NCI-H510A treated with DMSO at 0.1 percent for 48 hours (cell line): ENCODE measurements at places on chromosomes 6 and 20.

DNA sequence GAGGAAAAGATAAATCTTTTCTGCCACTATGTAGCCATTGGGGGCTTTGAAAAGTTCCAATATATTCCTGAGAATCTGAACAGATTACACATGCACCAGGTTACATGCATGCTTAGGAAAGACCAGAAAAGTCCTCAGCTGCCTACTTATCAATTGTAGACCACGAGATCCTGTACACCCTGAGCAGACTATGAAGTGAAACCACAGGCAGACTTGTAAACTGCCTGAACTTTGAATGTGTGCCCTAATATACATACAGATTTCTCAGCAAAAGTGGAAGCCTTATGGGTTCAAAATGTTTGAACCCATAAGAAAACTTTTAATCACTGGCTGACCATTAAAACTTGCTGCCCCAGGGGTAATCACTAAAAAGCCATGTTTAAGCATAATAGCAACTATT lies 273.5 kb upstream of the RUNX2 start:
- no peak for DNase-seq

GRCh38 chr6:11064836-11065235 lies 20.7 kb upstream of the ELOVL2 start:
- no peak for DNase-seq

DNA sequence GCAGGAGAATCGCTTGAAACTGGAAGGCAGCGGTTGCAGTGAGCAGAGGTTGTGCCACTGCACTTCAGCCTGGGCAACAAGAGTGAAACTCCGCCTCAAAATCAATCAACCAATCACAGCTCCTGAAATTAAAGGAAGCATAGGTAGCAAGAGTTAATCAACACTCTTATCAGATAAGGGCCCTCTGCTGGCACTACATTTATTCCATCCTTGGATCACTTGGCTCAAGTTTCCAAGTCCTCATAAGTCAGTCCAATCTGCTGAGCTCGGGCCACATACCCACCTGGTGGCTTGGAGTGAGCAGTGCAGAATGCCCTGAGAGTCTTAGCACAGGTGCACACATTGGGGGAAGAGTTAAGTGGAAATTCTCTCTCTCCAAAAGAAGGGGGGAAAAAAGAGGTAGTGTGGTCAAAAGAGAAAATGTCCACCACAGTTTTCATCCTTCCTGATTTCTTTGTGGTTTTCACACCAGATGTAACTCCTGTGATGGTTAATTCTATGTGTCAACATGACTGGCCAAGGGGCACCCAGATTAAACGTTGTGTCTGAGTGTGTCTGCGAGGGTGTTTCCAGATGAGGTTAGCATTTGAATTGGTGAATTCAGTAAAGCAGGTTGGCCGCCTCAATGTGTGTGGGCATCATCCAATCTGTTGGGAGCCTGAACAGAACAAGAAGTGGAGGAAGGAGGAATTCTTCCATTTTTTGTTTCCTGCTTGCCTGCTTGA lies 14.2 kb upstream of the FAM8A1 start:
- DNase-seq: no peak

- no peak for DNase-seq
These were observed 123.3 kb upstream of the GGTLC1 start for GRCh38 chr20:24111858-24112257.

GRCh38 chr6:154510144-154510905 lies at the start of gene CNKSR3:
Gene CNKSR3, minus strand, starts transcription at chr6:154510685. Its CDS starts 571 bp downstream, at chr6:154510114.
- DNase-seq: peak; percentile 99

DNA sequence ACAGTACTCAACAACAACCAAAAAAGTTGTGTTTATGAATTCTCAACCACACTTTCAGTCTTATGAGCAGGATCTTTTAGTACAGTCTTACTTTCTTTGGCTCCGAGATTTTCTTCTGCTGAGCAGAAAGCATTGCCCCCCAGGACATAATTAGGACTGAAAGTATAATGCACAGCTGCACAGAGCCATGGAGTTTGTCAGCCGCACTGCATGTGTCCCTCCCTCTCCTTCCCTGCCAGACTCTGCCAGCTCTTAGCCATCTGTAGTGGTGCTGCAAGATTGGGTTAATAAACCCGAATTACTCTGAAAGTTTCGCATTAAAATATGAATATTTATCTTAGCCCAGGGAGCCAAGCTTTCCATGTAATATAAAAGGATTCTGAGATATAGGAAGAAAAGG lies 179.6 kb upstream of the PTCHD4 start:
- DNase-seq: no peak

DNA sequence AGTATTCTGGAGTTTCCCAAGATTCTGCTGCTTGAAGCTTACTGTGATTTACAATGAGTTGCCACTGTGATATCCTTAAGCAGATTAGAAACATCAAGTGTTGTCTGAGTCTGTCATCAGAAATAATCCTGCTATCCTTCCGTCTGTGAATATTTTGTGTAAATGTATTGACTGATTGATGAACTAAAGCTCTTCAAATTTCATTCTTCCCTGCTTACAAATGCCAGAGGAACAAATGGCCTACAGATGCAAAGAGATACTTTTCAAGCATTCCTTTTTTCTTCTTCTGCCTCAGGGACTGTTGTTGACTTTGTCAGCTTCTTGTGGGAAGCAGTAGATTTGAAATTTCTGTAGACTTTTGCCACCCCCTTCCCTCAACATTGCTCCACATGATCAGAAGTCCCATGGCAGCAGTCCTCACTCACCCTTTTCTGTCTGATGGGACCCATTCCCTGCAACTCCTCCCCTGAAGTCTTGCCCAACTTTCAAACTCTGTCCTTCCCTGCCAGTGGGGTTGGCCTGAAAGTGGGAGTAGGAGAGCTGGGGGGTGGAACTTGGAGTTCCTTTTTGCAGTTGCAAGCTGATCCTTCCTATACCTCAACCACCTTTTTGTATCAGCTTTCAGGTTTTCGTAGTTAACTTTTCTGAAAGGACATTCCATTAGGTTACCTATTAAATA lies 38.5 kb upstream of the MLIP start:
- no peak for DNase-seq

- no peak for DNase-seq
These were observed 27.1 kb upstream of the TOP1 start for GRCh38 chr20:41001497-41001896.

DNA sequence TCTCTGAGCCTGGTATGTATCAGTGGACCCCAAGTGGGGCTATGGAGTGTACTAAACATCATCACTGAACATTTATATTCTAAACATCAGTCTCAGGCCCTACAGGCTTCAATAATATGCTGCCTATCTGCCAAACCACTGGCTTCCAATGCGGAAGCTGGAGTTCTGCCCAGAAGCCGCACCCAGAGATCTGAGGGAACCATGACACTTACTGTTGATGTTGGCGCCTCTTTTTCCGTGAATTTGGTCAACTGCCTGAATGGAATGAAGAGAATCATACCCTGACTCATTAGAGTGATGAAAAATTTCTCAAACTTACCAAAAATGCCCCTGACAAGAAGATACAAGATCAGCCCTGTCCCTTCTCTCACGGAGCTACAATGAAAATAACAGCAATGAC lies 66.2 kb downstream of the SLC22A23 start:
- no peak for DNase-seq

- no peak for DNase-seq
These were observed 16.1 kb upstream of the SERPINB1 start for GRCh38 chr6:2857580-2858337.

DNA sequence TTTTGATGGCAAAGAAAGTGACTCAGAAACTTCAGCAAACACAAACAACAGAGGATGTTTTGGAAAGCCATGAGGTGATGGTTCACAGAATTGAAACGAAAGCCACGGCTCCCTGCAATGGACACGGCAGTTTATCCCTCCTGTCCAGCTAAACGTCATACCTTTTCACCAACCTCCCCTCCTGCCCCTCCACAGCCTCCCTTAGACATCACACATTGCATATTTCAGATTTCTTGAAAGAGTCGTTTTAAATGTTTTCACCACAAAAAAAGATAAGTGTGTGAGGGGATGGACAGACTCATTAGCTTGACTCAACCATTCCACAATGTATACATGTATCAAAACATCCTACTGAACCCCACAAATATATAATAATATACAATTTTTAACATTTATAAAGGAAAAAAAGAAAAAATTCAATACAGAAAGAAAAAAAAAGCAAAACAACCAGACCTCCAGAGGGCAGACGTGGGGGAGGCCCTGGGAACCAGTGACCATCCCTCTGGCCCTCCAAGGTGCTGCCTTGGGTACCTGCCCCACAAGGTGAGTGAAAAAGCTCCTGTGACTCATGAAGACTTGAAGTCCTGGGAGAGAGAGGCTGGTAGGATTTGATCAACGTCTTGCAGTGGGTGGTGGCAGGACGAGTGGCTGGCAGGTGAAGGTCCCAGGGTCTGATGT lies 117.2 kb upstream of the THBS2 start:
- DNase-seq: no peak

- no peak for DNase-seq
These were observed 96.4 kb downstream of the TULP4 start for GRCh38 chr6:158408552-158409130.
